ENCODE measurements at places on chromosomes 16 and 17.

DNA sequence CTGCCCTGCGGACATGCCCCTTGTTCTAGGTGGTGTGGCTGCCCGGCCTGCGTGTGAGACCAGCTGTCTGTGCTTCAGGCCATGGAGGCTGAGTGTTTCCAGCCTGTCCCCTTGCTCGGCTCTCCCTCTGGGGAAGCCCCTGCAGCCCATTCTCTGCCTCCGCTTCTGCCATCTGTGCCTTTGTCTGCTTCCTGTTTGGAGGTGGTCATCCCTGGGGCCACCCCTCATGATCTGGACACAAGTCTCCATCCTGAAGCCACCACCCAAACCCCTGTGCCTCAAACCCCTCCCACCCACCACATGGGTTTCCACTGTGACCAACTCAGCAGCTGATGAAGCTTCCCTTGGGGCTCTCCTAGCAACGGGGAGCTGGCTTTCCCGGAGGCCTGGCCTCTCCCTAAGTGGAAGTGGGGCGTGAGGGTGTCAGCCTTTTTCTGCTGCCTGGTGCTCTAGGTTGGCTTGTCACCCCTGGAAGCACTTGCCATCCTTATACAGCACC is 184.9 kb downstream of the SEC14L1 start:
- DNase-seq = no peak

DNA sequence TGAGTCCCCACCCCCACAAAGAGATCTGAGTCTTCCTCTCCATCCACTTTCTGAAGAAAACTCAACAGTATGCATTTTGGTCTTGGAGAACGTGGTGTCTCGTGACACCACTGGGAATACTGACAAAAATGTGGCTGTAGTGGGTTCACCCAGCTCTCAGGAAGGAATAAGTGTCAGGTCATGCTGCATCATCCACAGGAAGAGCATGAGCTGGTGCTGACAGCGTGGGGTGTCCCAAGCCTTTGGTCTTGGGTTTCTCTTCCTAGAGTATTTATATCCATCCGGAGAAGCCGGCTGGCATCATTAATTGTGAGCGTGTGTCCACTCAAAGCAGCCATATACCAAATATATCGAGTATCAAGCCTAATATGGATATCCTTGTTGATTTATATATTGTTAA is 55.9 kb downstream of the C17orf67 start:
- no peak for DNase-seq

DNA sequence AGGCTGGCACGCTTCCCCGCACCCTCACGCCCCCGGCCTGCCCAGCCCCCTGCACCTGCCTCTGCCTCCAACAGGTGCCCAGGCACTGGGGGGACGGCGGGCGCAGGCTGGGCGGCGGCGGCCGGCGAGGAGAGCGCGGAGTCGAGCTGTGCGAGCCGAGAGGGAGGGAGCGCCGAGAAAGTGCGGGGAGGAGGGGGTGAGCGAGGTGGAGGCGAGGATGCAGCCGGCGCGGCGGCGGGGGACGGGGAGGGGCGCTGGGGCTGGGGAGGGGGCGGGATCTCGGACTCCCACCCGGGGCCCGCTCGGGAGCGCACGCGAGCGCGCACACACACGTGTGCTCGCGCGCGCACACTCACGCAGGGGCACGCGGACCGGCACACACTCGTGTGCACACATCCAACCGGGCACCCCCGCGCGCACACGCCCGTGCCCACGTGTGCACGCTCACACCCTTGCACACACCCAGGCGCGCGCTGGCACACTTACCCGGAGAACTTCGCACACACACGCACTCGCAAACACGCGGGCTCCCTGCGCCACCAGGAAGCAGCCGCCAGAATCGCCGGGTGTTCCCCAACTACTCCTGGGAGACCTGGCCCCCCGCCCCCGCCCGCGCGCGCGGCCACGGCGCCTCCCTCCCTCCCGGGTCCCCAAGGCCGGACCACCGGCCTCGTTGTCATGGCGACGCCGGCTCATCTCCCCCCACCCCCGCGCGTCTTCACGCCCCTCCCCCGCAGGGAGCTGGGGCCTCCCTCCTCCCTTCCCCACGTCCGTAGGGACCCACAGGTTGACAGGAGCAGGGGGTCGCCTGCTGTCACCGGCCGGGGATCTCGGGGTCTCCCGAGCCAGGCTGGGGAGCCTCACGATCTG is at the start of gene DOC2A:
TSS of gene DOC2A (minus strand) at position 184 of the 870 bp plus-strand sequence. CDS start 805 bp downstream, outside the sequence.
- no peak for DNase-seq

- peak; percentile 84 for DNase-seq
Measured at GRCh38 chr17:28494445-28495188, 11.5 kb upstream of the FOXN1 start.

DNA sequence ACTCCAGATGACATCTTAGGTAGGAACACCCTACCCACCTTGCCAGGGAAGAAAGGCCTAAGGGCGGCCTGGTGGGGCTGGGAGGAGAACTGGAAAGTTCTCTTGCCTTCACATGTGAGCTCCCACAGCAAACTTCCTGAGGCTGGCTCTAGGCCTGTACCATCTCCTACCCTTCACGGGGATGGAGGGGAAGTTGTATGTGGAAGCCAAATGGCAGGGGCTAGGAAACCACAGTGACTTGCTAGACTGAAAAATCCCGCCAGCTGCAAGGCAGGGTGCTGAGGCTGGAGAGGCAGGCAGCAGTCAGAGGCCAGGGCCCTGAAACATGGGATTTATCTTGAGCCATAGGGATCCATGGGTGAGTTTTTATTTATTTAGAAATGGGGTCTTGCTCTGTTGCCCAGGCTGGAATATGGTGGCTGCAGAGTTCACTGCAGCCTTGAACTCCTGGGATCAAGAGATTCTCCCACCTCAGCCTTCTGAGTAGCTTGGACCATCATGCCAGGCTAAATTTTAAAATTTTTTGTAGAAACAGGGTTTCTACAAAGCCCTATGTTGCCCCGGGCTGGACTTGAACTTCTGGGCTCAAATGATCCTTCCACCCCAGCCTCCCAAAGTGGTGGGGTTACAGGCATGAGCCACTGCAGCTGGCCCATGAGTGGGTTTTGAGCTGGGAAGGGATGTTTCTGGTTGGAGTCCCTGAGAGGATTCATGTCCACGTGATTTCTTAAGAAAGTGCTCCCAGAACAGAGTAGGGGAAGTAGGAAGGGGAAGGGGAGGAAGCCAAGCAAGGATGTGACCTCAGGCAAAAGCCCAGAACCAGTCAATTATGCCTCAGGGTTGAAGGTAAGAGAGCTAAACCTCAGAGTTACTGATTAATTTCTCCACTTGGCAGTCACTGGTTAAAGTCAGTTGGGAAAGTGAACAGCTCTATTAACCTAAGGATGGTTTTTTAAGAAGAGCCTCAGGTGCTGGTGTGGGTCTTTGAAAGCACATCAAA is 4.0 kb upstream of the KAT8 start:
- DNase-seq = no peak

DNA sequence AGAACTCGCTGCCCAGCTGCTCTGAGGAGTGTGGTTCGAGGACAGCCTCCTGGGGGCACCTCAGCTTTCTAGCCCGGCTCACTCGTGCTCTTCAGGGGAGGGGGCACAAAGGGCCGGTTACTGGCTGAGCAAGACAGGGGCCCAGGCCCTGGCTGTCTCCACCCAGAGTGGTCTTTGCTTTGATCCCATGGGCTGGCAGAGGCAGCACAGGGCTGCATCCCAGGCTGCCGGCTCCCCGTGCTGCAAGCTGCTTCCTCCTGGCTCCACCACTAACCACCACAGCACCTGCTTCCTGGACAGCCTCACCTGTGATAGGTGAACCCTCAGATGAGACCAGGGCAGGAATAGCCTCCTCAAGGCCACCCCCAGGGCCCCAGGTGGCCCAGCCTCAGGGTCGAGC is 6.8 kb downstream of the SPPL2C start:
- no peak for DNase-seq

GRCh38 chr17:14196377-14196997 is 40.2 kb downstream of the CDRT15 start:
- DNase-seq = no peak

DNA sequence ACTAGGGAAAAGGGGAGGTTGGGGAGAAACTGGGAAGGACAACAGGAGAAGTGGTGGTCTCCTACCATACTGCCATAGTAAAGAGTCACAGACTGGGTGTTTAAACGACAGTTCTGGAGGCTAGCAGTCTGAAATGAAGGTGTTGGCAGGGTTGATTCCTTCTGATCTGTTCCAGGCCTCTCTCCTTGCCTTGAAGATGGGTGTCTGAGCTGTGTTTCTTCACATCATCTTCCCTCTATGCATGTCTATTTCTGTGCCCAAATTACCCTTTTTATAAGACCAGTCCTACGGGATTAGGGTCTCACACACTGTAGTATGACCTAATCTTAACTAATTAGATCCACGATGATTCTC is 79.8 kb upstream of the TMEM97 start:
- no peak for DNase-seq

DNA sequence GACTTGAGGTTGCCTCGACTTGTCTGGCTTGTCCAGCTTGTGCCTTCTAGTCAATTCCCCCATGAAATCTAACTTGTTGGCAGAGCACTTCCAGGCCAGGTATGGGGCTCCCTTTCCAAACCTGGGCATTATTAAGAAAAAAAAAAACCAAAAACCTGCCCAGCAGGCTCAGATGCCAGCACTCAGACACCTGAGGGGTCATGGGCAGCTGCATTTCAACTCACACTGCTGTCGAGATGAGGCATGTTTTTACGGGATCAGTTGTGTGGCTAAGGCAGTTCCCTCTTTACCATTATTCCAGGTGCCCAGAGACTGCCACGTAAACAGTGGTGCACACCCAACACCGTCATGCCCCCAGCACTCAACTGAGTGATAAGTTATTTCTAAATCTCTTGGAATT is 17.8 kb downstream of the TMEM11 start:
- no peak for DNase-seq

- no peak for DNase-seq
Measured at GRCh38 chr17:31249835-31250141, 47.3 kb downstream of the OMG start.

DNA sequence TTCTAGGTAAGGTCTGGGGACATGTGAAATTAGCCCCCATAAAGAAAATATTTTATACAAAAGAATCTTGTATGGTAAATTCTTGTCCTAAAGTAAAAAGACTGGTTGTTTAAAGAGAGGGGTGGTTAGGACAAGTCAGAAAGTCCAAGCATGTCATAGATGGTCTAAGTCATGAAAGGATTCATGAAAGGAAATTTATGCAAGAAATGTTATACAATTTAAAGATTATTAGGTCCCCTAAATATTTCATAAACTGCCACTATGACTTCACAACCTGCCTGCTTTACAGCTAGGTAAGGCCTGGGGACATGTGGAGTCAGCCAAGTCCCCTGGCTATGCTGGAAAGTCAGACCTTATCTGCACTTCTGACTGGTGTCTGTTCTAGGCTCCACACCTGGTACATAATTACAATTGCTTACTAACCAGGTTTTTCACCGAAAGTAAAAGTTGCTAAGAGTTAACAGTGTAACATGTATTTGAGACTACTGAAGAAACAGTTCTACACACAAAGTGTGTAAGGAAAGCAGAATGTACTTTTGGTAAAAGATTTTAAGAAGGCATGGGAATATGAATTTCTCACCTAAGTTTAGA is 17.0 kb downstream of the N4BP1 start:
- DNase-seq = no peak

- DNase-seq = no peak
Measured at GRCh38 chr17:80465327-80465974, 11.0 kb downstream of the NPTX1 start.

Measured in stimulated activated CD4-positive, alpha-beta T cell treated with anti-CD3 and anti-CD28 coated beads, Interleukin-2, amount 100 ng/mL, for 48 hours (primary cell).